RWPE2 (cell line): ENCODE measurements at places on chromosomes 12 and 14.

DNA sequence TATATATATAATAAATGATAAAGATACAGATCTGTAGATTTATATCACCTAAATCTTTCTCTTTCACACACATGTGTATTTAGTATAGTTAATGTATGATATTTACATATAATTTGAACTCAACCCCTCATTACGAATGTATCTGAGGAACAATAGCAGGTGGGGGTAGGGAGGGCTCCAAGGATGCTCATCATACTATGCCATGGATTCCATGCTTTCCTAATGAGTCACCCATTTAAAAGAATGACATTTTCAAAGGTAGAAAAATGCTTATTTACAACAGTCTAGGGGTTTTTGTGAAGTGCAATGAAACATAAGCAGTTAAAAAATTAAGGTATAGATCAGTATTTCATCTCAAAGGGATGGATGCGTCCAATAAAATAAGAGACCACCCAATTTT lies 181.6 kb downstream of the SOX5 start:
- DNase-seq, result no peak

- no peak for DNase-seq
Measured at GRCh38 chr14:64992328-64992885, 5.7 kb downstream of the FNTB start.

DNA sequence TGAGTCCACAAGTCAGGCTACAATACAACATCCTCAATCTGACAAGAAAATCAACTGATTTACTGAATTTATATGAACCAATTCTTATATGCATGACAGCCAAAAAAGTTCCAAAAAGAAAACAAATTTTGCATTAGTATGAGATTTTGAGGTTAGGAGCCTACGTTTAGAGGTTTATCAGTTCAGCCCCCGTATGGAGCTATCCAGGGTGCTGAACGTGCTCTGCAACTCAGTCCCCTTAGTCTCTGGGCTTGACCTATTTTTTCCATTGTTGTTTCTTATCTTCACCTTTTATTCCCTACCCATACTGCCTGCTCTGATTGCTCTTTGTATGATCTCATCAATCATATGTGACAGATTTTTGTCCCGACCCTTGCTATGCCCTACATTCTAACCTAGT lies 693.0 kb downstream of the NRXN3 start:
- DNase-seq, result no peak

DNA sequence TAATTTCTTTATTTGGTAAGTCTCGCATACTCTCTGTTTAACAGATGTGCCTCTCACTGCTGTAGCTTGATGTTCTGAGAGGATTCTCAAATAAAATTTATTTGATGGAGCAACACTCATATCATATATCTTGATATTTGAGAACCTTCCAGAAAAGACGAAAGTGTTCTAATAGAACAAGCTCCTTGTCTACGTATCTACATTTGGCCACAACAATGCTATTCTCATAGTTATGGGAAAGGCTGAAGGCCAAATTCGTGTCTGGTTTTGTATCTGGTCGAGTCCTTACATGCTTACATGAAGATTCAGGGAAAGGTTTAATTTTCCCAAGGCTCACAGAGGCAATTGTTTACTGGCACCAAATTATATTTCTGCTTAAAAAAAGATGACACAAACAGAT lies 186.7 kb upstream of the SLC38A2 start:
- no peak for DNase-seq

DNA sequence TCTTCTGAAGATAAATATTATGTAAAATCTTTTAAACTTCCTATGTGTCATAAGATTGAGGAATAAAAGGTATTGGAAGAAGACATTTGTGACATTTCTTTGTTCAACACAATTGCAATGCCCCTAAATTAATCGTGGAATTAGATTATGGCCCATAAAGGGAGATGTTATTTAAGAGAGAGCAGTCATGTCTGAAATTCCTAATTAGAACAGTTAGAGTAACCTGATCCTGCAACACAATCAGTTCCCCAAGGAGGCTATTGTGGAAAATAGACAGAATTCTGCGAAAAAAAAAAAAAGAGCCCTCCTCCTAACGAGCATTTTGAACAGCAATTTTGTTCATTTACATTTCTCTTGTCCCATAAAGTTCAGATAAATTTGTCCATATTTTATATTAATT lies 339.5 kb downstream of the PAWR start:
- no peak for DNase-seq

- DNase-seq, result no peak
Measured at GRCh38 chr12:131709226-131709625, 1.7 kb upstream of the SFSWAP start.

GRCh38 chr14:24337144-24337823 lies 2.4 kb upstream of the ADCY4 start:
- no peak for DNase-seq

- no peak for DNase-seq
Measured at GRCh38 chr14:27006570-27006969, 408.7 kb upstream of the NOVA1 start.

DNA sequence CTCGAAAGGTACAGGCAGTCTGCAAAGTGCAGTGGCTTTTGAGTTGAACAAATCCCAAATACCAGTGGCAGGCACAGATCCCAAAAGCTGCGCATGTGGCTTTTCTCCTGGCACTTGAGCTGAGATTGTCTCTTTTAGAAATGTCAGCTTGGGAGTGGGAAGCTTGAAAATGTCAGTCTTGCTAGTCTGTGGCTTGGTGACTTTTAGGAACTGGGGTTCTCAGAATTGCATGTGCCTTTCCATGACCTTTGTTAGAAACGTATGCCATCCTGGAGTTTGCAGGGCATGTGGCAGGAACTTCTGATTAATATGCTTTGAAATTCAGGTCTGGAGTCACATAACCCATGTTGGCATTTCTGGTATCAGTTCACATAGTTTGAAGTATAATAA lies 182.1 kb downstream of the CHST11 start:
- DNase-seq, result no peak

DNA sequence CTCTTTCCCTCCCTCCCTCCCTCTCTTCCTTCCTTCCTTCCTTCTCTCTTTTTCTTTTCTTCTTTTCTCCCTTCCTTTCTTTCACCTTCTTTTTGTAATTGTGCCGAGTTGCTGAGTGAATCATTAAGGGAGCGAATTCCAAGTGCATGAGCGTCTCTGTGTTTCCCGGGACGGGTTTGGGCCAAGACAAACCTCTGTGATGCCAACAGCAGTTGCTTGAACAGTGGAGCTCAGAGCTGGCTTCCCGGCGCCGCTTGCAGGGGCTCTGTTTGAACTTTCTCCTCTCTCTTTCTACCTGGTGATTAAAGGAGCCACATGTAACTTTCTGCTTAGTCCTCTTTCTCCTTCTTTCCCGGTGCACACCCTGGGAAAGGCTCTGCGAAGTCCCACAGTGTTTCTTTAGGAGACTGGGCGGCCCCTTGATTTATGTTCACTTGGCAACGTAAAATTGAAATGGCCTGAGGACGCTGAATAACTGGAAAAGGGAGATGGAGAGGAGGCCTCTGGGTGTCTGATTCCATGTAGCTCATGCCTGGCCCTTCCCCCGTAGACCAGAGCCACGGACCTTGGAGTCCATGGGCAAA lies 33.7 kb upstream of the MAP1LC3B2 start:
- DNase-seq, result peak; percentile 84

- DNase-seq, result peak; percentile 41
Measured at GRCh38 chr14:104240434-104241157, 102.2 kb downstream of the KIF26A start.

- no peak for DNase-seq
Measured at GRCh38 chr12:89960011-89960507, 251.4 kb upstream of the ATP2B1 start.

DNA sequence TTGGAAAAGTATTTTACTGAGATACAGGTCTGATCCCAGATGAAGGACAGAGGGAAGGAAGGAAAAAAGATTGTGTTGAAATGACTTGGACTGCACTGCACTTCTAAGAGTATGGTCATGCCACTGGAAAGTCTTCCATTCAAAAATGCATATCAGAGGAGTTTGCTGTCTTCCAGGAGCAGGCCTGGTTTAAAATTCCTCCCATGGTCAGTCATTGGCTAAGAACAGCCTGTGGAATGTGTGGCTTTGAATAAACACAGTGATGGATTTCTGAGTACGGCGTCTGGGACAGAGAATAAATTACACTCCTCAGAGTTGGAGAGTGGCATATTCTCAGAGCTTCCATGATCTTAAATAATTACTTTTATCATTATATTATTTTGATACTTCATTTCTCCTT lies 245.8 kb upstream of the PDZRN4 start:
- no peak for DNase-seq

DNA sequence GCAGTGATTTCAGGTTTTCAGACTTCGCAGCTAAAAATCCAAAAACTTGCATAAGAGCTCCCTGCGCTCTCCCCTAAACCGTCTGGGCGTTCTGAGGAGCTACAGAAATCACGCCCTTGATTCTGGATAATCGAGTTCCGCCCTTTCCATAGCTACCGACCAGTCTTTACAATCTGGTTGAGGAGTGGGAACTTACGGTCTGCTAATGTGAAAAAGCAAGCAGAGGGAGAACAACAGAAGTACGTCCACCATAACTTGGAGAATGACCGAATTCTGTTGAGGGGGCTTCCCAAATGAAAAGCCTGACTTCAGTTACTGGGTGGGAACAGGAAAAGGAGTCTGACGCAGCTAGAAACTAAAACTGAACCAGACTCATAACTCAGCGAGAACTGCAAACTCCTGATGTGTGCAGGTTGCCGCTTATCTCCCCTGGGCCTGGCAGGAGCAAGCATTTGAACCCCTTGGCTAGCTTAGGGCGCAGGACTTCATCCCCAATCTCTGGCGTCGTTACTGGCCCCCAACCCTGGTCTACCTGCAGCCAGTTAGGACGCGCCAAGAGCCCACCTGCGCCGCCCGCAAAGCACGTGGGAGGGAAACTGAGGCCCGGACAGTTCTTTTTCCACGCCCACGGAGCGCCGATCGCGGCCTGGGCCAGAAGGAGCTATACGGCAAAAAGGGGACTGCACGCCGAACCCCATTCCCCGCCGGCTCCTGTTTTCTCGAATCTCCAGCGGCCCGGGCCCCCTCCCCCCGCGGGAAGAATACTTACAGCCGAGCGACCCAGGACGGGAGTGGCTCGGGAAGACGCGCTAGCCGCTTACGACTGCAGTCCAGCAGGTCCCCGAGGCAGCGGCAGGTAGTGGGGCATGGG lies 838 bp downstream of the LRIG3 start:
- no peak for DNase-seq

DNA sequence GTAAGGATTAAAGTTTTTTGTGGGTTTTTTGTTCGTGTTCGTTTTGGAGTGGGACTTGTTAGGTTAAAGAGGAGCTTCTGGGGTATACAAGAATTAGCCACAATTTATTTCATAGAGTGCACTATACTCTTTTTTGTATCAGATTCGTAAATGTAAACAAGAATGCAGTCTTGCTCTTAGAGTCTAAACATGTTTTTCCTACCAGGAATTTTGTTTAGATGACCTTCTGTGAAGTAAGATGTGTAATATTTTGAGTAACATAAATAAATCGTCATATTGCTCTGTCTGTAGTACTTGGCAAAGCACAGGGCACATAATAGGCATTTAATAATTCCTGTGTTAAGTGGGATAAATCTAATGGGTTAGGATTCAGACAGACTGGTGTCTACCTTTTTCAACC lies 9.6 kb downstream of the CNOT2 start:
- no peak for DNase-seq

DNA sequence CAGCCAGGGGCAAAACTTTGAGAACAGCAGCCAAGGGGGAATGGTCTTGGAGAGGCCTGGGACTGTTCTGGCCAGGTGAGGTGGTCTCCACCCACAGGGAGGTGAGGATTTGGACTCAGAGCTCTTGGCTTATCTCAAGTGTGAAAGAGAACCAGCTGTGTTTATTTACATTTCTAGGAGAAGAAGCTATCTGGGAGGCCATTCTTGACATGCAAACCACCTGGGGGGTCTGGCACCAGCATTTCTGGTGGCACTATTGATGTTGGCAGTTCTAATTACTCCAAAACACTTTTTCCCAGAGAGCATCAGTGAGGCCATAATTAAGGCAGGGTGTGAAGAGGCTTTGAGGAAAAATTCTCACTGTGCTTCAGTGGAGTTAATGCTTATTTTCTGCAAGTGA lies 95.1 kb downstream of the CAND1 start:
- no peak for DNase-seq

- DNase-seq, result no peak
Measured at GRCh38 chr14:30242744-30243143, 315.1 kb upstream of the PRKD1 start.

- DNase-seq, result no peak
Measured at GRCh38 chr12:31574803-31575575, 15.9 kb downstream of the DENND5B start.

DNA sequence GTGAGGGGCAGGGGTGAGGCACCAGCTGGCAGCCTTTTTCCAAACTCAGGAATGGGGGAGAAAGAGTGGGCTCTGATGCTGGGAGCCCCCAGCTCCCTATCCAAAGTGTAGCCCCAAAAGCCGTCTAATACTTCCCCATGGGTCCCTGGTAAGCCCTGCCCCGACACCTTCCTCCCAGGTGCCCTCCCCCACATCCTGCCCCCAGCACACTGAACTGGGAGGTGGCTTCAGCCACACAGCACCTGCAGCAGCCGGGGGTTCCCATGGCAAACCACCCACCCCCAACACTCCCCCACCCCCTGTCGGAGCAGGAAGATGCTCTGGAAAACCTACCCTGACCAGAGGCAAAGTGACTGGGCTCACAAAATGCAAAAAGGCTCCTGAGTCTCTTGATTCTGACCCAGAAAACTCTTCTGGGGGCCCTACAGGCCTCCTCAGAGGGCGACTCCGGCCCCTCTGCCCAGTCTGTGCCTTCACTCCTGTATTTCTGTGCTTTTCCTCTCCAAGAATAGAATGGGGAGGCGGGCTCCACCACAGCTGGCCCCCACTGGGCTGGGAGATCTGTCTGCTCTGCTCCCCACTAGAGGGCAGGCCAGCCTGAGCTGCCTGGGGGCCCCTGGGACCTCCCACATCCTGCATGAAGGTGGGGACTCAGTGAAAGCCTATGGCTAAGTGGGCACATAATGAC lies 81.6 kb downstream of the ITPK1 start:
- no peak for DNase-seq

DNA sequence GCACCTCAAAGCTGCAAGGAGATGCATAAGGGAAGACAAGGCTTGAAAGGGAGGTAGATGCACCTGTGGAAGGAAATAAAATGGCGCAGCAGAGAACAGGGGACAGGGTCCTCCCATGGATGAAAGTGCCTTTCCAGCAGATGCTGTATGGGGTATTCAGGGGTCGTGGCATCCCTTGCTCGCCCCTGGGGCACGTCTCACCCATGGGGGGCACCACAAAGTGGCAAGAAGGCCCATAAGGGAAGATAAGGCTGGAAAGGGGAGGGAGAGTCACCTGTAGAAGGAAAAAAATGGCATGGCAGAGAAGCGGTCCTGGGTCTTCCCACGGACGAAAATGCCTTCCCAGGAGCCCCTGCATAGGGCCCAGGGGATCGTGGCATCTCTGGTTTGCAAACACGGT lies 265.1 kb downstream of the ALG10 start:
- no peak for DNase-seq

GRCh38 chr12:120470150-120470784 lies 719 bp upstream of the SRSF9 start:
- no peak for DNase-seq
